ENCODE measurements at places on chromosomes 5 and 9.

GRCh38 chr9:126933334-126933980 is 18.9 kb downstream of the RALGPS1 start:
- no peak for DNase-seq

DNA sequence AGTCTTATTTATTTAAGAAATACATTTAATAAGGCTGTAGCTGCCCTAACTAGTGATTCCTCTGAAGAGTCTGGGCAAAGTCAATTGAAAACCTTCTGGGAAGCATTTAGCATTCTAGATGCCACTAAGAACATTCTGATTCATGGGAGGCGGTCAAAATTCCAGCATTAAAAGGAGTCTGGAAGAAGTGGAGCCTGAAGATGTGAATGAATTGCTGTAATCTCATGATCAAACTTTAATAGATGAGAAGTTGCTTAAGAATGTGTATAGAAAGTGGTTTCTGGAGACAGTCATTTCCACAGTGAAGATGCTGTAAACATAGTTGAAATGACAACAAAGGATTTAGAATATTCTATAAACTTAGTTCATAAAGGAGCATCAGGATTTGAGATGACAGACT is 61.4 kb downstream of the WDR41 start:
- DNase-seq: no peak

DNA sequence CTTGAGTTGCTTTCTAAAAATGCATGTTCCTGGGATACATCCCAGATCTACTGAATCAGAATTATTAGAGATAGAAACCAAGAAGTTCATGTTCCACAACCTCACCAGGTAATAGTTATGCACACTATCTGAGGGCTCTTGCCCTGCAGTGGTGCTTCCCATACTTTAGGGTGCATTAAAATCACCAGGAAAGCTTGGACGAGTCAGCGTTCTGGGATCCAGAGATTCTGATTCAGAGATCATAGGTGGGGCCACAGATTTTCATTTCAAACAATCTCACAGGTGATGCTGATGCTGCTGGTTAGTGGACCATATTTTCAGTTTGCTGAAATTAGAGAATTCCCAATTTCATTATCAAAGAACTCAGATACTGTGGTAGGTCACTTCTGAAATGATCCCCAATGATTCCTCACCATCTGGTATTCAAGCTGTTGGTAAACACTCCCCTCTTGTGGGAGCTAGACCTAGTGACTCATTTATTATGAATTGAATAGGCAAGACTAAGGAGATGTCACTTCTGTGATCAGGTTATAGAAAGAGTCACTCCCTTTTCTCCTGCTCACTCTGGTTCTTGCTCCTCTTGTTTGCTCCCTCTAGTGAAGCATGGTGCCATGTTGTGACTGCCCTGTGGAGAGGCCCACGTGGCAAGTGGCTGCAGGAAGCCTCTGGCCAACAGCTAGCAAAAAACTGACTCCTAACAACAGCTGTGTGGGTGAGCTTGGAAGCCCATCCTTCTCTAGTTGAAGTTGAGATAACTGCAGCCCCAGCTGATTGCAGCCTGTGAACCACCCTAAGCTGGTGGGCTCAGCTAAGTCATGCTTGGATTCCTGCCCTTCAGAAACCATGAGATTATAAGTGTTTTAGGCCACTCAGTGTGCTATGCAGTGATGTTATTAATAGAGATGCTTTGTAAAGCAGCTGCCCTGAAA is 59.8 kb downstream of the SH3TC2 start:
- DNase-seq: no peak

DNA sequence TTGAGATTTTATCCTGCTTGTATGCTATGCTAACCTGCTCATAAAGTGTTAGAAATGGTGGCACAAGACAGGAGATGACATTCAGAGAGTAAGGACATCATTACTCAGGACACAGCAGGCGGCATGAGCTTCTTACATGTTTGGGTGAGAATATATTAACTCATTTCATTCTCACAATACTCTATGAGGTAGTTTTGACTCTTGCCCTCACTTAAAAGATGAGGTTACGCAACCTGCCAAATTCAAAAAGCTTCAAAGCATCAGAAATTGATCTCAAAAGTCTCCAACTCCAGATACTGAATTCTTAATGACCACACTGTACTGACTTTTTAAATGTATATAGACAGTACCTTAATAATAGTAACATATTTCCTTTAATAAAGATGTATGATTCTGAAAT is 60.8 kb downstream of the CDH18 start:
- DNase-seq: no peak

DNA sequence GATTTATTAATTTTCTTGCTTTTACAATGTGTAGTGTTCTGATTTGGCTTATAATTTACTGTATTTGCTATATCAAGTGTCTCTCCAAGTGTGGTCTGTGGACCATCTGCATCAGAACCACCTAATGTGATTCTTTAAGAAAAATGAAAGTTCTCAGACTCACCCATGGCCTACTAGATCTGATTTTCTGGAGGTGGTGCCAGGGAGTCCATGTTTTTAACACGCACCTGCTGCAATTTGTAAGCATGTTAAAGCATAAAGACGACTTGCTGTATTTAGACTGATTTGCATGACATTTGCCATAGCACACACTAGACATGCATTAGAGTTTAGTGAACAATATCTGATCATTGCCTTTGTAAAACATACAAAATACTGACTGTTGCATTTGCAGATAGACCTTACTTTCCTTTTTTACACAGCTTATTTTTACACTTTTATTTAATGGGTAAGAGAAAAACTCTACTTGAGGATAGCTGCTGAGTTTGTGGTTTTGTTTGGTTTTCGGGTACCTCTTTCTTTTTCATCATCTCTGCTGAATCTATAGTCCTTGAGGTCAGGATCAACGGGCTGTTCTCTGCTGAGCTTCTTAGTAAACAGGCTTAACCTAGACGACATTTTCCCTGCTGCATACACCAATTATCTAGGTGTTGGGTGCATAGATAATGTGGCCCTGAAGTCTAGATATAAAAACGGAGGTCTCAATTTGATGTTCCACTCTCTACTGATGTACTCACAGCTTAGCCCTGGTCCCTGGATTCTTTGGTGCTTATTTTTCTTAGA is 138.0 kb upstream of the ZNF366 start:
- no peak for DNase-seq

DNA sequence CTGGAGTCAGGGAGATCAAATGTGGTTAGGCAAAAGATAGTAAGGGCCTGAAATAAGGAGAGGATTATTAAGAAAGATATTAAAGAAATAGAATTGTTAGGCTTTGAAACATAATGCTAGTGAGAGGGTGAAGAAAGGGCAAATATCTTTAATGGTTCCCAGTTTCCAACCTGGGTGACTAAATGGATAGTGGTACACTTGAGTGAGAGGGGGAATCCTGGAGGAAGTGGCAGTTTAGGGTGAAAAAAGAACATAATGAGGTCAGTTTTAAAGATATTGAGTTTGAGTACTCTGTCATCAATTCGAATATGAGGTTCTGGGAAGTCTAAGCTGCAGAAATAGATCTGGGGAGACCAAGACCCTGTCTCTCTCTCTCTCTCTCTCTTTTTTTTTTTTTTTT is 18.9 kb downstream of the DNAI1 start:
- no peak for DNase-seq

DNA sequence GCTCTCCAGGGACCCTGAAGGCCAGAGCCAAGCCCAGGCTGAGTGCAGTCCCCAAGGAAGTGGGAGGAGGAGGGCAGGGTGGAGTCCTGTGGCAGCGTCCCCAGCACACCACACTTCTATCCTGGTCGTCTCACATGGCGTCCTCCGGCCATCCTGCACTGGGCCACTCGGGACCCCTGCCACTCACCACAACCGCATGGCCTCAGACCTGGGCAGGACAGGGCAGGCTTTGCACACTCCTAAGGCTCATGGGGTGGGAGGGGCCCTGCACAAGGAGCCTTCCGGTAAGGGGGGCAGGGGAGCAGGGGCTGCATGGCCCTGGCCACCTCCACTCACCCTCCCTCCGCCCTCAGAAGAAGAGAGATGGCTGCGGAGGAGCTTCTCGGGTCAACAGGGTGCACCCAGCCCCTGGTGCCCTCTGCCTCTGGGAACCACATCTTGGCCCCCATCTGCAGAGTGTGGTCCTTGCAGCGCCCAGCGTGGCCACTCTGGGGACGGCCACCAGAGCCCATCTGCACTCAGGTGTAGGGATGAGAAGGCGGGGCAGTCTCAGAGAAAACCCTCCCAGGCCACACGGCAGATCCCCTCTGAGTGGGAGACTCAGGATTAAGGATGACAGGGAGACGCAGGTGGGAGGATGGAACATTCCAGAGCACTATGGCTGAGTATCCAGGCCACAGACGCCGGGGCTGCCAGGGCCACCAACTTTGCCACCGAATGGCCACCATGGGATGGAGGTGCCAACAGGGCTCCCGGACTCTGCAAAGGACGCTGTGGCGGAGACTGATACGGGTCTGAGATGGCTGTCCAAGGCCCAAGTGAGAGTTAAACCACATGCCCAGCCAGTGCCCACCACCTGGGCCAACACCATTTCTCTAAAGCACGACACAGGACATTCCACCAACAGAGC is 7.6 kb downstream of the TPPP start:
- DNase-seq: no peak

DNA sequence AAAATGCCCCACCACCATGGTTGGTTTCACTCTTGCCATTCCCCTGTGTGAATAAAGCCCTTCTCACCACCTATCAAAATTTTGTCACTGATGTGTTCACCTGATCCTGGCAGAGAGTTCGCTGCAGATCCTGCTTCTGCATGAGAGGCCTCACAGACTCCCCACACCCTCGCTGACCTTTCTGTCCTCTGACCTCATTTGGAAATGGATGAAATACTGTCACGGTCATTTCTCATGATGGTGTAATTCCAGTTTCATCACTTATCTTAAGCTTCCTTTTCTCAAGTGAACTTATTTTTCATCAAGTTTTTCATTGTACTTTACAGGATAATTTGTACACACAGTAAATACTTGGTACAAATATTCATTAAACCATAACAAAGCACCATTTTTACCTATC is 131.3 kb downstream of the FRMD3 start:
- no peak for DNase-seq

- no peak for DNase-seq
Measured at GRCh38 chr5:147063943-147064342, 170.9 kb upstream of the STK32A start.

GRCh38 chr9:110541950-110542349 is 37.6 kb downstream of the SVEP1 start:
- no peak for DNase-seq

DNA sequence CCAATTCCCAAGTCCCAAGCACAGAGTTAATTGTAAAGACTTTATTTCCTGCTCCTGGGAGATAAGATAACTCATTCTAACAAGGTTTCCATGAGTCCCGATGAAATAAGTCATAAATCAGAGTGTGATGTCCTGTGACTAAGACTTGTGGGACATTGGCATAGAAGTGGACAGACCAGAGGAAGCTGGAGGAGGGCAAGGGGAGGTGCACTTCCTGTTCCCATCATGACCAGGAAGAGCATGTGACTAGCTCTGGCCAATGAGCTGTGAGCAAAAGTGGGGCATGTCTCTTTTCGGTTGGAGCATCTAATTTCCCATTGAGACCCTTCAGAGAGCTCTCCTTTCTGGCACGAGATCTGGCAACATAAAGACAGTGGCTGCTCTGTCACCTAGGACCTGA is 100.4 kb downstream of the ZNF354C start:
- no peak for DNase-seq

- no peak for DNase-seq
Measured at GRCh38 chr5:140488914-140489313, 58.5 kb upstream of the EIF4EBP3 start.

- no peak for DNase-seq
Measured at GRCh38 chr5:178479261-178479660, 110.9 kb downstream of the COL23A1 start.

DNA sequence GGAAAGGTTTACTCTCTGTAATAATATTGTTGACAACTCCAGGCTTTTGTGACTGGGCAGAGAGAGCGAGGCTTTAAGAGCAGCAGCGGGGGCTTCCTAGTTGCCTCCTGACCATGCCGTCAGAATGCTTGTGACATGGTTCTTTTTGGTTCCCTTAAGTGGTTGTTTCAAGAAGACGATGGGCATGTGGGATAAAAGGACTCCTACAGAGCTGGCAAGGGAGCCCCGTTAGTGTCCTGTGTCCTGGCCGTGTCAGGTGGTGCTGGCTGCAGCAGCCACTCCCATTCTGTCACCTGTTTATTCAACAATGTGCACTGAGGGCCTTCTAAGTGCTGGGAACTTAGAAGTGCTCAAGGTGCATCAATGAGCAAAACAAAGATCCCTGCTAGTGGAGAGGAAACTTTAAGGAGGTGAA is 19.7 kb downstream of the LCP2 start:
- no peak for DNase-seq

- DNase-seq: no peak
Measured at GRCh38 chr9:85408494-85408893, 333.3 kb downstream of the AGTPBP1 start.

GRCh38 chr9:125464591-125465385 is 203.2 kb downstream of the GAPVD1 start:
- DNase-seq: no peak

GRCh38 chr9:91166796-91167366 is 194.8 kb downstream of the AUH start:
- no peak for DNase-seq

DNA sequence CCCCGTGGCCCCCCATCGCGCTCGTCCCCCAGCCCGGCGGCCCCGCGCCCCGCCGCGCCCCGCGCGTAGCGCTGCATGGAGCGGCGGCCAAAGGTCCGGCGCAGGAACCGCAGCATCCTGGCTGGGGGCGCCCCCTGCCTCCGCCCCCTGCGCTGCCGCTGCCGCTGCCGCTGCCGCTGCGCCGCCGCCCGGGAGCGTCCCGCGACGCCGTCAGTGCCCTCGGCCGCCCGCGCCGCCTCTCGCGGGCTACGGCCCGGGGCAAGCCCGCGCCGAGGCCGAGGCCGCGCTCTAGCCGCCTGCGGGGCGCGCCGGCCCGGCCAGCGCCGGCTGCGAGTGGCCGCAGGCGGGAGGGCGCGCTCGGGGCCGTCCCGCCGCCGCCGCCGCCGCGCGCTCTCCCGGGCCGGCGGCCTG is 523 bp downstream of the EPB41L4B start:
- DNase-seq: no peak

GRCh38 chr5:321726-322251 is 275 bp downstream of the AHRR start:
- no peak for DNase-seq

DNA sequence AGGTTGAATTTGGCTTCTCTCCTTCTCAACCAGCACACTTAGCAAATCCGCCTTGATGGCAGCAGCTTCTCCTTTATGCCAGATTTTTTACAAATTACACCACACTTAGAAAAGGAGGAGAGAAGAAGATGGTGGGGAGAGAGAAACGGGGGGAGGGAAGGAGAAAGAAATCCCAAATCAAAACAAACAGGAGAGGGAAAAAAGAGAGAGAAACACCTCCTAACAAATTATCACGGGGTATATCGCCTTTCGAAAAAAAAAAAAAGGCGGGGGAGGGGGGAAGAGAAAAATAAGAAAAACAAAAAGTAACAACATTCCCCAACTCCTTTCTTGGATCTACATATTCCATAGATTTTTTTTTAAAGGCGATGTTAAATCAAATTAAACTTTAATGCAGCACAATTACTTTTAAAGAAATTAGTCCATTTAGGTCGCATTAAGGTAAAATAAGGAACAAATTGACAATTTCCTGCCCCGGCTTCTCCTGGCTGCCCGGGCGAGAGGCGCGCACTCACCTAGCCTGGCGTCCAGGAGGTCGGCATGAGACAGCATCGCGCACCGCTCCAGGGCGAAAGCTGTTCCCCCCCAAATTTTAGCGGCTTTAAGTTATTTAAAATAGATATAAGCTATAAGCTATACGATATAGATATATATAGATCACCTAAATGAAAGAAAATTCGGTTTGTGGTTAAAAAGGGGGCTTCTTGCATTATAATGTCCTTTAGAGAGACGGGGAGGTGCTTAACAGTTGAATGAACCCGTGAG is at the start of gene OTP:
Gene OTP, minus strand, starts transcription at position 716 of the 765 bp plus-strand sequence. Its CDS starts 164 bp downstream, at position 552.
- no peak for DNase-seq

GRCh38 chr9:126375386-126375785 is 48.8 kb downstream of the MVB12B start:
- no peak for DNase-seq
